ENCODE measurements at places on chromosomes 12 and 14.

GRCh38 chr12:52748578-52748977 lies 28.6 kb downstream of the KRT76 start:
- no peak for DNase-seq

- DNase-seq = no peak
Measured at GRCh38 chr14:23433457-23433856, 2.0 kb downstream of the MYH7 start.

- DNase-seq = no peak
Measured at GRCh38 chr12:92845329-92845728, 83.8 kb downstream of the EEA1 start.

DNA sequence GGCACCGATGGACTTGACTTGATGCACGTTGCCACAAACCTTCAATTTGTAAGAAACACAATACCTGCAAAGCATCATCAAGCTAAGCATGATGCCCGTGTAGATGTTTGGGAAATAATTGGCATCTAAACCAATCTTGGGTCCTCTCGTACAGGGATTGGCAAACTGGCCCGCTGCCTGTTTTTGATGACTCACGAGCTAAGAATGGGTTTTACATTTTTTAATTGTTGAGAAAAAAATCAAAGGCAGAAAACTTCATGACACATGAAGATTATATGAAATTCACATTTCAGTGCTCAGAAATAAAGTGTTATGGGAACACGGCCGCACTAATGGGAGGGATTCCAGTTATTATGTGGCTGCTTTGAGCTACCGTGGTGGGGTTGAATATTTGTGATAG lies 10.9 kb downstream of the MTA1 start:
- DNase-seq = peak; percentile 68

GRCh38 chr12:6538420-6539313 lies 4.3 kb downstream of the GAPDH start:
- no peak for DNase-seq

- no peak for DNase-seq
Measured at GRCh38 chr12:123928274-123928865, 44.3 kb downstream of the CCDC92 start.

All from Calu3 (cell line).